CD4-positive, alpha-beta T cell treated with Interleukin-4 for 1 hour (primary cell): ENCODE measurements at places on chromosomes 6 and 20.

GRCh38 chr6:107401573-107401972 is 57.8 kb downstream of the PDSS2 start:
- DNase-seq = no peak

DNA sequence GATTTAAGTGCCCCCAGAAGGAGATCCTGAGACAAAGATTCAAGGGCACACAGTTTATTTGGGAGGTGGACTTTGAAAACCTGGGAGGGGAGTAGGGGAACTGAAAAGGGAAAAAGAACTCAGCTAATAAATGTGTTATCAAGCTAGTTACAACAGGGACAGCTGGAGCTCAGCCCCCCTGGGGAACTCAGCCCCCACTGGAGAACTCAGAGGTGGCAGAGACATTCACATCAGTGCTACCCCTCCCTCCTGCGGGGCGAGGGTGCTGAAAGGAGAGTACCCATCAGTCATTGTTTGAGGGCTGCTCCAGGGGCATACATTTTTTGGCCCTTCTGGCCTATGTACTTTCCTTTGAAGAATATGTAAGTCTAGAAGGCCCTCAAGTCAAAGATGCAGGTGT is 101.4 kb downstream of the LRFN2 start:
- no peak for DNase-seq

DNA sequence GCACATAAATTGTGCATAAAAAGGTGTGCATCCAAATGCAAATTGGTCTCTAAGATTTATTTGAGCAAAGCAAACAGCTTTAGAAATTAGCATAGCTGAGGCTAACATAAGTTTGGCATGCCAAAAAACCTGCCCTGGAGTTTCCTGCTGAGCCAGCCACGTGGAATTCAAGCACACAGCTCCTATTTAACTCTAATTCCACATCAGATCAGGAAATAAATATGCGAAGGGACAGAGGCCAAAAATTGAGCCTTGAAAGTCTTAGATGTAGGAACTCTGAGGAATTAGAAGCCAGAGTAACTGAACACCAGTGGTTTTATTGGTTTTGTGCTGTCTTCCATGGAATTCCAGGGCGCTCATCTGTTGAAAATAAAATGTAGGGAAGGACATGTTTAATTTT is 19.6 kb downstream of the SOBP start:
- no peak for DNase-seq

- DNase-seq = no peak
Observed at GRCh38 chr6:169701311-169701953, 397 bp downstream of the WDR27 start.

DNA sequence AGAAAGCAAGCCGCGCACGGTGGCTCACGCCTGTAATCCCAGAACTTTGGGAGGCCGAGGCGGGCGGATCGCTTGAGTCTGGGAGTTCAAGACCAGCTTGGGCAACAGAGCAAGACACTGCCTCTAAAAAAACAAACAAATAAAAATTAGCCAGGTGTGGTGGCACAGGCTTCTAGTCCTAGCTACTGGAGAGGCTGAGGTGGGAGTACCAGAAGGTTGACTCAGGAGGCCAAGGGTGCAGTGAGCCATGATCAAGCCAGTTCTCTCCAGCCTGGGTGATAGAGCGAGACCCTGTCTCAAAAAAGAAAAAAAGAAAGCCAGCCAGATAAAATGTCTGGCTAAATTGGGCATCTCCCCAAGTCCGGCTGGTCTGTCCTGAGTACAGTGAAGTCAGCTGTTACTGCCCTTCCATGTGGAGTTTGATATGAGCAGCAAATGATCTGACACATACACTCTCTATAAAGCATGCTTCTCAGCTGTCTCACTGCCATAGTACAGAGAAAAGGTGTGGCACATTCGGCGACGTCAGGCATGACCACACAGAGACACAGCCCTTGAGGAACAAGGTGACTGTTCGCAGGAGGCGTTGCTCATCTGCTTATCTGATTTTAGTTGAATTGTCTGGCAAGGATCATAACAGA is 13.0 kb downstream of the CD83 start:
- DNase-seq = no peak

- DNase-seq = no peak
Observed at GRCh38 chr6:134103006-134103405, 50.6 kb upstream of the SLC2A12 start.

DNA sequence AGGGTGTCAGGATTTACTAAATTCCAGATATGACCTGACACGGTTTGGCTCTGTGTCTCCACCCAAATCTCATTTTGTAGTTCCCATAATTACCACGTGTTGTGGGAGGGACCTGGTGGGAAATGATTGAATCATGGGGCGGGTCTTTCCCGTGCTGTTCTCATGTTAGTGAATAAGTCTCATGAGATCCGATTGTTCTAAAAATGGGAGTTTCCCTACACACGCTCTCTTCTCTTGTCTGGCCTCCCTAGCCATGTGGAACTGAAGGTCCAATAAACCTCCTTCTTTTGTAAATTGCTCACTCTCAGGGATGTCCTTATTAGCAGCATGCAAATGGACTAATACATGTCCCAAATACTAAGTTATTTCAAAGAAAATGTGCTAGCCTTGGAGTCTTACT is 121.1 kb downstream of the CENPW start:
- no peak for DNase-seq

- DNase-seq = no peak
Observed at GRCh38 chr20:48638546-48638945, 189.3 kb downstream of the PREX1 start.

DNA sequence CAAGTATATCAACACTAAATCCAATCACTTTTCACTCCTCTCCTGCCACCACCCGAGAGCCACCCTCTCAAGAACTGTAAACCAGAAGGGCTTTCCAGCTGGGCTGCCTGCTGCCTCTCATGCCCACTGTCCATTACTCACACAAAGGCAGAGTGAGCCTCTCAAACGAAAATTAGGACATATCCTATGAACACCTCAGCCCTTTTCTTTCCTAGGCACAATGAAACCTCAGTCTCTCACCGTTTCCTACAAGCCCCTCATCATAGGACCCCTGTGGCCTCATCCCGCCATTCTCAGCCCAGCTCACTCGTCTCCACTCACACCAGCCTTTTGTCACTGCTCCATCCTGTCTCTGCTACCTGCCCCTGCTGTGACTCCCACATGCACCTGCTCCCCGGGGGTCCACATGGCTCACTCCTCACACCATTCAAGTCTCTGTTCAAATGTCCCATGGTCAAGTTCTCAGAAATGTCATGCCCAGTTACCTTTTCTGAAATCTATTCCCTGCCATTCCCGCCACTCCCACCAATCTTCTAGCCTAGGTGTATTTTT is 7.4 kb downstream of the HLA-F start:
- DNase-seq = peak; percentile 26

DNA sequence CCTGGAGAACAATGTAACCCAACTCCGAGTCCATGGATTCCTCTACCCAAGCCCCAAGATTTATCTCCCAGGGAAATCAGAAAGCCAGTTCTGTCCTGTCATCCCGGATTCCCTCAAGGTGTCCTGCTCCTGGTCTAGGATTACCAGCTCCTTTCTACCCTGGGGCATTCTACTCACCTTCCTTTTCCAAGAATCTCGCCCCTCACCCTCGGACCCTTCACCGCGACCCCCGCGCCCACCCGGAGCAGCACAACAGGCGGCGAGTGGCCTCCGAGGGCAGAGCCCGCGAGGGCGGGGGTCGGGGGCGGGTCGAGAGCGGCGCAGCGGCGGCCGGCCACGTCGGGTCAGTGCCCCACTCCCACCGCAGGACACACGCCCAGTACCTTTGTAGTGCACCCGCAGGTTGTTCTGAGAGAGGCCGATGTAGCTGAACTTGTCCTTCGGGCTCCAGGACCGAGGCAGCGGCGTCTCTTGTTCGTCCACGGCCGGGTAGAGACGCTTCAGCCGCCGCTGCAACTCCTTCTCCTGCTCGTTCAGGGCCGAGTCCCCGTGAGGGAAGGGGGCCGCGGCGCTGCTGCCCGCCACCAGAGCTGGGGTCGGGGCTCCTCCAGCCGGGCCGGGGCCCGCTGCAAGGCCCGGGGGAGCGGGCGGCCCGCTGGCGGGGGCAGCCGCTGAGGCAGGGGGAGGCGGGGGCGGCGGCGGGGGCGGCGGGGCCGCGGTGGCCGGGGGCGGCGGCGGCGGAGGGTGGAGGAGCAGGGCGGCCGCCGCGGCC is 897 bp downstream of the RANBP9 start:
- DNase-seq = no peak
